ENCODE measurements at places on chromosomes 7 and 10.

DNA sequence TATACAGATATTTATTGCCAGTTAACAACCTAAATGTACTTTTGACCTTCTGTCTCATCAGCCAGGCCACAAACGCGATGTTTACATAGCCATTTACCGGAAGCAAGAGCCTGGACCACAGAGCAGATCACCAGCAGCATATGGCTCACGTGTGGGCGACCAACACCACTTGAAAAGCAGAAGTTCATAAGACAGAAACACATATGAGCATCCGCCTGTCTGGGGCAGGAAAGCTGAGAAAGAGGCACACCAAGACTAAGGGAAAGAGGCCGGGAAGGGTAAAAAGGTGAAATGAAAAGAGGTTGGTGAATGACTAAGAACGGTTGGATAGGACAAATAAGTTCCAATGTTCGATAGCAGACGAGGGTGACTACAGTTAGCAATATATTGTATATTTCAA, 1.3 kb downstream of the ABCB1 start:
- DNase-seq = peak; percentile 17

- no peak for DNase-seq
Observed at GRCh38 chr7:132337450-132338080, 238.7 kb downstream of the PLXNA4 start.

DNA sequence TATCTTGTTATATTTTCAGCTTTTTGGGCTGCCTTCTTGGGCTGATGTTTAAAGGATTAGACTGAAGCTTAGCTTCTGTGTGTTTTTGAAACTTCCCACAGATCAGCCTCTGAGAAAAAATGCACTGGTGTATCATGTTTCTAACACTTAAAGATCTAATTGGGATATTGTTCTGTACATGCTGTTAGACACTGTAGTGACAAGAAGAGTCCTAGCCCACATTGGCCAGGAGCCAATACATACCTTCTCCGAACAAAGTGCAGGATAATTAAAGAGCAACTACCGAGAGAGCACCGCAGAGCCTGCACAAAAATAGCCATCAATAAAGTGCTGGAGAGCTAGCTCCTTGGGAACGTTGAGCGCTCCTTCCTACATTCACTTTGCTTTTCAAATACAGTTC, 289.4 kb upstream of the SP8 start:
- no peak for DNase-seq

- DNase-seq = no peak
Observed at GRCh38 chr7:15932318-15932717, 245.8 kb upstream of the MEOX2 start.

GRCh38 chr7:127880454-127880853, 150.8 kb downstream of the LRRC4 start:
- no peak for DNase-seq

DNA sequence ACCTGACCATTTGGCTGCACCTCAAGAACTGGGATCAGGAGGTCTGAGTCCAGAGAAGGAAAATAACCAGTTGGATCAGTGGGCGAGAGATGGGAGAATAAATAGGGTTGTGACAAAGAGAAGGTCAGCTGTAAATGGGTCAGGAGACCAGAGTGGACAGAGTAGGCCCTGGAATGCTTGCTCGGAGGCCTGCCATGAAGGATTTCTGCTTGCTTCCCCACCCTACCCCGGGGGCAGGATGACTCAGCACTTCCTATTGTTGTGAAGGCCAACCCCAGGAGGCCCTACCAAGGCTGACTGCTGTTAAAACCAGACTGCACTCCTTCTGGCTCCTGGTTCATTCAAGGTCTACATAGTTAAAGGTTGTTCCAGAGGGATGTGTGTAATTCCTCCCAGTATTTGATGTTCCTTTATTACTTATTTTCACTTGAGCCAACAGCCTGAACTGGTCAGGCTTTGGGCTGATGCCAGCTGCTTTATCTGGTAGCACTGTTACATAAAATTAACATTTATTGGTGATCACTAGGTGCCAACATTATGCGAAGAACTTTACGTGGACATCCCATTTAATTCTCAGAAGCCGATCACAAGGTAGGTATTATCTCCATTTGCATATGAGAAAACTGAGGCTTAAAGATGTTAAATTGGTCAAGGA, 27.3 kb upstream of the IFRD1 start:
- DNase-seq = no peak

DNA sequence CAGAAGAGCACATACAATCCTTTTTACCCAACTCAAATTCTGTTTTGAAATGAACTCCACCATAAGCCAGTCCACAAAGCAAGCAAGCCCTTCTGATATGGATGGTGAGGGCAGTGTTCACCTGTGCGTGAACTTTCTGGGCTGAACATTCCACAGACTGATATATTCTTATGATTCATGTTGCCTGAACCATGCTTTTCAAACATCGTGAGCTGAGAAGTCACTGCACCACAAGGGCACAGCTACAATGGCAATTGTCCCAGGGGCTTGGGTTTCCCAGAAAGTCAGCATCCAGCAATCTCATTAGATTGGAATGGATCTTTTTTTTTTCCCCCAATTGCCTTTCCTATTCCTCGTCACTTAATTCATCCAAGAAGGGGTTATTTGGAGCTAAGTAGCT, 86.9 kb upstream of the ZNF438 start:
- DNase-seq = no peak

DNA sequence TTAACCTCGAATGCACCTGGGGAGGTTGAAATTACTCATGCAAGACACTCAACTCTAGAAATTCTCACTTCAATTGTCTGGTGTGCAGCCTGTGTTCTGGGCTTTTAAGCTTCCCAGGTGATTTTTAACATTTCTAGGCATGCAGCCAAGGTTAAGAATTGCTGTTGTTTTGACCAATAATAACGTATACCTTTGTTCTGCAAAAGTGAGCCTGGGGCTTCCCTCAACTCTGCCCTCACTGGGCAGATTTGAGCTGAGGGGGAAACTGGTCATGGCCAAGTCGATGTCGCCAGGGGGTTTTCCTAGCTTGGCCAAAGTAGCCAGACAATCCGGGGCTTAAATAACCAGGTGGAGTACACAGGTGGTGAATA, 568 bp downstream of the PRSS2 start:
- DNase-seq = no peak

DNA sequence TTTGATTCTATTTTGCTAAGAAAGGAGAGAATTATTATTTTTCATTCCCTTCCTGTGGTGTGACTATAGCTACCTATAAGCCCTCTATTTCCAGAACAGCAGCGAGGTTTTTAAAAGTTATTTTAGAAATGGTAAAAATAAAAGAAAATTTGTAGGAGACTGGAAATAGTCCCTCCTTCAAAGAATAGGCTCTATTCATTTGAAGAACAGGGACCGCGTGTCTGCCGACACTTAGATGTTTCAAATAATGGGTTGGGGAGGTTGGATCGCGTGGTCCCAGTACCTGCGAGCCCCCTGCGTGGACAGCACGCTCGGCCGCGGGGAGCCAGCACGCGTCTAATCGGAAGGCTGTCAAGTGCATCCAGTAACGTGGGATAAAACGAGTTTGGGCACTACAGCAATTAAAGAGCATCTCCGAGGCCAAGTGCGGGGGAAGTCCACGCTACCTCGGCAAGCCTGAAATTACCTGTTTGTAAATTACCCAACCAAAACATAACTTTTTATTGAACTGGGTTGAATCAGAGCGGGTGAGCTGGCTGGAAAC, 1.0 kb downstream of the CACNA2D1 start:
- DNase-seq = no peak

DNA sequence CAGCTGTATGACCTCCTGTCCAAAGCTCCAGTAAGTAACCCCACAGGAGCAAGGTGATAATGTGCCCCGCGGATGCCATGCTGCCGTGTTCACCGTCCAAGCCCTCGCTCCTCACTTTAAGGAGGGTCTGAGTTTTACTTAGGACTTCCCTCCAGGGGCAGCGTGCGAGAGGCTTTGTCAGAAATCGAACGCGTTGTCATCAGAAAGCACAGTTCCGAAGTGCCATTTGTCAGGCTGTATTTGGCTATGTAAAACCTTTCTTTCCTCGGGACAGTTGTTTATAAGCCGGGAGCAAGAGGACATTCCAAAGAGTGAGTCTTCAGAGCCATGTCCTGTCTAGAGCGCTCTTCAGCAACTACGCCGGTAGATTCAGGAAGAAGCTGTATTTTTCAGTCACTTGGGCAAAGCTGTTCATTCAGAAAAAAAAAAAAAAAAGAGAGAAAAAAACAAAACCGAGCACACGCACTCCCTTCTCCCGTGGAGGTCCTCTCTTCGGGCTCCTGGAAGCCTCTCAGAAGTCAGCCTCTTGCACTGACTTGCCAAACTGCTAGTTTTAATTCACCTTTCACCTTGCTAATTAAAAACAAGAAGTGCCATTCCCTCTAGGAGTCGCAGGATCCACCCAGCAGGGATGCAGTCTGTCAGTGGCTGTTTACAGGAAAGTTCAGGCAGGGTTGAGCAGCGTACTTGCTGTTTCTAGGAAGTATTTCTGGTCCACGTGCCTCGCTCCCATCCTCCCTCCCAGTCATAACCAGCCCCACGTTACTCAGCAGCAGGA, at the start of gene SEMA3E:
TSS of gene SEMA3E (minus strand) at position 676 of the 778 bp plus-strand sequence.
- no peak for DNase-seq

DNA sequence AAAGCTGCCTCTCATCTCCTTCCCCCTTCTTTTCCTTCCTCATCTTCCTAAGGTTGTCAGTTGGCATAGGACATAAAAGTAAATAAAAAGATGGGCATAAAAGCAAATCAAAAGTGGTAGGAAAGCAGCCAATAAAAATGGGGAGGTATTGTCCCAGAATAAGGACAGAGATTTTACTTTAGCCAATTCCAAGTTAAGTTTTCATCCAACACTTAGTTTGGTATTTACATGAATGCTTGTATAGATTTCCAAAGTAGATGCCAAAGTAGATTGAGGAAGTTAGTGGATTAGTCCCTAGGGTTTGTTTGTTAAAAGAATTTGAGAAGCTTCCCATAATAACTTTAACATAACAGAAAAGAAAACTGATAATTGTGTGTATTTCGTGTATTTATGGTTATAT, 33.7 kb downstream of the HDAC9 start:
- DNase-seq = no peak

GRCh38 chr7:142431491-142431890, 173.6 kb upstream of the PRSS58 start:
- DNase-seq = no peak

DNA sequence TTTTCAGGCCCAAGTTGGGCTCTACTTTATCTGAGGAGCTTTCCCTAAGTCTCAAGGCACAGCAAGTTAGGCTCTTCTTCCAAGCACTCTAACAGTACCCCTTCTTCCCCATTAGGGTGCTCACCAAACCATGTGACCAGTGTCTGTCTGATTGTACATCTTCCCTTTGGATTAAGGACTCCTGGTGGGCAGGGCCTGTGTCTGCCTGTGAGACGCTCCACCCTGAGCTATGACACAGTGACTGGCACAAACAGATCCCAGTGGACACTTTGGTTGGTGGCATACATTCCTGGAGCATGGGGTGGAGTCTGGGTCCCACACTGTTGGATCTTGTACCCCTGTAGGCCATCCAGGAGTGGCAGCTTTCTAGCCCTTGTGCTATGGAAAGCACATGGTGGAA, 23.8 kb downstream of the PLPP4 start:
- no peak for DNase-seq

DNA sequence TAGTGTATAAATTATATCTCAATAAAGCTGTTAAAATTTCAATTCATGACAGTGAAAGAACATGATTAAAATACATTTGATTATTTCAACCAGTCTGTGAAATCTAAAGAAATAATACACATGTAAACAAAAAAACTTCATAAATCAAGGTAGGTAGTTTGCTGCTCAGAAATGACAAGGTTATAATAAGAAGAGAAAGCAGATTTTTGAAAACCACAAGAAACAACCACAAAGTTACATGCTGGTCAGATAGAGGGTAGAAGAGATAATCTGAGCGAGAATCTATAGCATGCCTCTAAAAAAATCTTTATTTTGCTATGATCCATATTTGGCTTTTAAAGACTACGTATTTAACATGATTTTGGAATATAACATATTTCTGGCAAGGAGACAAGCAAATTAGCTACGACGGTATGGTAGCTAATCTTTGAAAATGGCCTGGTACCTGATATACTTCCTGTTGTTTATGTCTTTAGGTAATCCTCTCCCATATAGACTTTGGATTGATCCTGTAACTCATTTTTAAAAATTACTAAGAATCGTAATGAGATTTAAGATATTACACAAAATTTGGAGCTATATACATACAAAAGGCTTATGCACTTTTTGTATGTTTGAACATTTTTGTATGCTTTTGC, 23.5 kb upstream of the VCL start:
- no peak for DNase-seq

GRCh38 chr7:45259966-45260646, 102.5 kb downstream of the RAMP3 start:
- DNase-seq = peak; percentile 84

DNA sequence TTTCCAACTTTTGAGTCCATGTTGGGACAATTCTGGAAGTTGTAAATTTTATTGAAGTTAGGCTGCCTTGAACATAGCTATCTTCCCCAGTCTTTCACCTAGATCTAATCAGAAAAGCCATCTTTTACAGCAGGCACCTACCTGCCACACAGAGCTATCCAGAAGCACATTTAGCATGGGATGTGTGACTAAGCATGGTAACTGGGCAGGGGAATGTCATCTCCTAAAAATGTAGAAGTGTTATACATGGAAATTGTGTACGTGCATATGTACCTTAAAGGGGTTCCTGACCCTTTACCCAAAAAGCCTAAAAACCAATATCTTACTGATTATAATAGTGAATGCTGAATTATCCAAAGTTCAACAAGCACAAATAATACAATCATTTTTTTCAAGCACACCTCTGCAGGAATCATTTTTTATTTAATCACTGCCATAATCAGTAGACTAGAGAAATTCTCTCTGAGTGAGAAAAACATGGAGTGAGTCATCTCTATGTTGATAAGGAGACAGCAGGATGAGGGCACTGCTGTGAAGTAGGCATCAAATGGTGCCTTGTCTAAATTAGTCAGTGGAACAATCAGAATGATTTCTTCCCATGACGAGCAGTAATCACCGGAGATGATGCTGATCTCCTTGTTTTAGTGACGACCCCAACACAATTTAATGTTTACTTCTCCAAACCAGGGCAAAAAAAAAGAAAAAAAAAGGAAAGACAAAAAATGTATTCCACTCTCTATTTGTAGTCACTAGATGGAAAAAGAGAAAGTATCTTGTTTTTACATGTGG, 75.9 kb downstream of the SORBS1 start:
- DNase-seq = no peak

DNA sequence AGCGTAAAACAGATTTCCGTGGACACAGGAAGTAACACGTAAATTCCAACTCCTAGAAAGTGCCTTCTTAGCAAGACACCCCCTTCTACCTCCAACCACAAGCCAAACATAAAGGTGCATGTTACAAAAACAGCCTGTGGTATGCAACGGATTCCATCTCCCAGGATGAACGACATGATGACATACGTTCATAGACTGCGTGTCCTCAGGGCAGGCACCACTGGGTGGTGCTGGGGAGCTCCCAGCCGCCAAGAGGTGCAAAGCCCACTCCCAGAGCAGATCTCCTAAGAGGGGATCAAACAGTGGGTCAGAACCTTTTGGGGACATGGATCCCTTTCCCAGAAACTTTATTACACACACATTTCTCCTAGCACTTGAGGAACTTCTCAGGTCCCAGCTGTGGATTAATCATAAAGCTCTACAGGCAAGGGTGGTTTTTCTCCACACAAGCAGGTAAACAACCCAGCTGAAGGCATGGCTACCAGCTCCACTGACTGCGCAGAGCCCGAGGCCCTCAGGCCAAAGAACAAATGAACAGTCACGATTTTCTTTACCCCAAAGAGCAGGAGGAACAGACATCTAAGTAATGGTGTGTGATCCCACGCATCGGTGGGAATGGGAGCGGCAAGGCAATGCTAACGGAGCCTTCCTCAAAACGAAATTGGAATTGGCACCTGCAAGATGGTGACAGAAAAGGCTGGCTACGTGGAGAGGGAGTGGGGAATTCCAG, 13.8 kb downstream of the PSAP start:
- DNase-seq = no peak

- DNase-seq = no peak
Observed at GRCh38 chr7:41103331-41103730, 599.6 kb downstream of the INHBA start.
